Stimulated activated CD4-positive, alpha-beta T cell treated with anti-CD3 and anti-CD28 coated beads, TNF-alpha, amount 100 ng/mL, for 48 hours (primary cell): ENCODE measurements at places on chromosomes 3 and 15.

DNA sequence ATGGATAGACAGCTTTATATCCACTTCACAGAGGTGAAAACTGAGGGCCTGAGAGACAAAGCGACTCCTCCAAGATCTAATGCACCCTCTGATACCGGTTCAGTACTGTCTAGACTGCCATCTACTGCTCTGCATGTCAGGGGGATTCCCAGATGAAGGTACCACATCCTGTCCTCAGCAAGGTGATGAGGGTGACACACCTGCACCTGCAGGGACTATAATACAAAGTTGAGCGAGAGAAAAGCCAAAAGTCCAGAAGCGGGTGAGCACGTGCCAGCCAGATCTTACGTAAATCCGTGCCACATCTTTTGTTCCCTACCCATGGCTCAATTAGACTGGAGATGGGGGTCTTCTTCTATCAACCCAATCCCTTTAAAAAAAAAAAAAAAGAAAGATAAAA lies 32.4 kb upstream of the HES1 start:
- no peak for DNase-seq

DNA sequence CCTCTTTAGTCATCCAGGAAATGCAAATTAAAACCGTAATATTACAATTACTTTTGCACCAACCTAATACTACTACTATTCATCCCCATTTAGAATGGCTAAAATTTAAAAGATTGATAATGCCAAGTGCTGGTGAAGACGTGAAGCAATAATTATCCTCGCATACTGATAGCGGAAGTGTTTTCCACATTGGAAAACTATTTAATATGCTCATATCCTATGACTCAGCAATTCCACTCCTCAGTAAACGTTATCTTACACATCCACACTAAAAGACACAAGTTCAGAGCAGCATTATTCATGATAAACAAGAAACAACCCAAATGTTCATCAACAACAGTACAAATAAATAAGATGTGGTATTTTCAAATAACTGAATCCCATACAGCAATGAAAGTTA lies 70.6 kb downstream of the VPS13C start:
- no peak for DNase-seq

GRCh38 chr3:183527428-183528379 lies 27.8 kb downstream of the KLHL6 start:
- DNase-seq: no peak

- DNase-seq: no peak
These were observed 962 bp downstream of the NMNAT3 start for GRCh38 chr3:139676632-139677387.

GRCh38 chr3:58356054-58356453 lies 23.4 kb downstream of the PXK start:
- DNase-seq: no peak

GRCh38 chr3:189632242-189632641 lies 1.1 kb downstream of the TP63 start:
- no peak for DNase-seq

GRCh38 chr15:39564972-39565665 lies 15.8 kb upstream of the THBS1 start:
- DNase-seq: no peak

GRCh38 chr3:30170681-30171438 lies 435.5 kb upstream of the TGFBR2 start:
- DNase-seq: no peak

GRCh38 chr15:40337597-40337996 lies 3.1 kb downstream of the CCDC9B start:
- no peak for DNase-seq

GRCh38 chr3:161700998-161701397 lies 204.4 kb downstream of the OTOL1 start:
- no peak for DNase-seq

- DNase-seq: no peak
These were observed 48.0 kb upstream of the TSPAN3 start for GRCh38 chr15:77118882-77119321.

DNA sequence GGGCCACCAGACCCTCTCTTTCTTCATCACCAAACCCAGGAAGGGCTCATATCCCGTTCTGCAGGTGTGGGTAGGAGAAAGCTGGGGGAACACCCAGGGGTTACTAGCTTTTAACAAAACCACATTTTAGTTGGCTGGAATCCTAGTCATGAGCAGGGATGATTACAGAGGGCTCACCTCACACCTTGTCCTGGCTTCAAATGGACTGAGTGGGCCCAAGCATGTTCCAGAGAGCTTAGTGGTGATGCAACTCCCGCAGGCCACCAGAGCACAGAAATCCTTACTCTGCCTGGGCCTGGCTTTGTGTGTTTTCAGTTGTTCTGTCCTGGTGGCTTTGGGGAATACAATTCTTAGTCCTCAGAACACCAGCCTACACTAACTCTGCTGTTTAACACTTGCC lies 56.8 kb upstream of the RYK start:
- DNase-seq: no peak

DNA sequence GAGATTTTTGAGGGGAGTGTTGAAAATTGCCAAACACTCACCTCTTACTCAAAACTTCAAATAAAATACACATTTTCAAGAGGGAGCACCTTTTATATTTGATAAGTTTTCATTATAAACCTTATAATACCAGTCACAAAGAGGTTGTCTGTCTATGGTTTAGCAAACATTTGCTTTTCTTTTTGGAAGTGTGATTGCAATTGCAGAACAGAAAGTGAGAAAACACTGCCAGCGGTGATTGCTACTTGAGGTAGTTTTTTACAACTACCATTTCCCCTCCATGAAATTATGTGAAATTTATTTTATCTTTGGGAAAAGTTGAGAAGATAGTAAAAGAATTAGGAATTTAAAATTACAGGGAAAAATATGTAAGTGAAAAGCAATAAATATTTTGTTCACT lies 20.1 kb downstream of the DIPK2A start:
- DNase-seq: no peak

DNA sequence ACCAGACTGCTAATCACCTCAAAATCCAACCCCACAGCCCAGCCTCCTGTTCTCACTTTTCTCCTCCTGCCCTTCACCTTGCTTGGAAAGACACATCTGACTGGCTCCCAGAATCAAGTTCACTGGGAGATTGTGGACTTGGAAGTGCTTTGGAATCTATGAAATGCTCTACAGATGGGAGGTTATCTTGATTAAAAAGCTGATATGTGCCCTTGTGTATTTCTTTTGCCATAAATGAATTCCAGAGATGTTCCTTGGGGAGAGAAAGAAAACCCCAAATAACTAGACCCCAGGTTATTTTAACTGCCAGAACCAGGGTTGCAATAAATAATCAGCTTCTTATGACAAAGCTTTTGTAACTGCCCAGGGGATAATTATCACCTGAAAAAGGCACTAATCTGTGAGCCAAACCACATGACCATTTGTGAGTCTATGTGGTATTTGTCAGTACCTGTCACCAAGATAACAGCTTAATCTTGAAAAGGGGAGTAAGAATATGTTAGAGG lies 21.7 kb upstream of the ARHGEF3 start:
- no peak for DNase-seq

- DNase-seq: no peak
These were observed 218 bp upstream of the TRPC1 start for GRCh38 chr3:142723665-142723967.

- DNase-seq: no peak
These were observed 1.8 kb downstream of the MTFMT start for GRCh38 chr15:65027593-65027992.

- no peak for DNase-seq
These were observed 9.7 kb upstream of the ACKR4 start for GRCh38 chr3:132587401-132587800.

DNA sequence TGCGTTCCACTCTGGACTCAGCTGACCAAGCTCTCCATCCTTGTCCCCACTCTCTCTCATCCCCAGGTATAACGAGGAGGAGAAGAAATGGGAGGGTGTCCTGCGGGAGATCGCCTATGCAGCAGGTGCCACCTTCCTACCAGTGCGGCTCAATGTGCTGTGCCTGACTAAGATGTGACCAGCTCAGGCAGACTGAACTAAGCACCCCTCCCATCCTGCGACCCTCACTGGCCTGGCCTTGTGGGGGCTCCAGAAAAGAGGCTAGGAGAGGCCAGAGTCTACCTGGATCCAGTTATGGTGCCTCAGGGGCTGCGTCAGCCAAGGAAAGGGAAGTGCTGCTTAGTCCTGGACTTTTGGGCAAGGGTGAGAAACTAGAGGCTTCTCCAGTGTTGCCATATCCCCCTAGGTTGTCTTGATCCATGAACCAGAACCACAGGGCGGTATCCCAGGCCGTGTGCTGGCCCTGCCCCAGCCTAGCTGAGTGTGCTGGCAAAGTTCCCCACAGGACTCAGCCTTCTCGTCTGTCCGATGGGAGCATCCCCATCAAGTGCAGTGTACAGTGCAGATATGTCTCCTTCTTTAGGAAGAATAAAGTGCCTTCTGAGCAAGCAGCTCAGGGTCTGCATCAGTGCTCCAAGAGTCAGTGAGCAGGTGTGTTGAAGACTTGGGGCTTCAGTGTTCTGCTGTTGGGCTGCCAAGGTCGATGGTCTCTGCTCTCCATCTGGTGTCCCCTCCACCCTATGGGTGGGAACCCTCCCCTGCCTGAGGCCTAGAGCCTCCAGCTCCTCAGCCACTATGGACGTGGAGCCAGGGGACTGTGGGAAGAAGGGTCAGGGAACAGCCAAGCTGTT lies 6.7 kb downstream of the KLHL40 start:
- no peak for DNase-seq

DNA sequence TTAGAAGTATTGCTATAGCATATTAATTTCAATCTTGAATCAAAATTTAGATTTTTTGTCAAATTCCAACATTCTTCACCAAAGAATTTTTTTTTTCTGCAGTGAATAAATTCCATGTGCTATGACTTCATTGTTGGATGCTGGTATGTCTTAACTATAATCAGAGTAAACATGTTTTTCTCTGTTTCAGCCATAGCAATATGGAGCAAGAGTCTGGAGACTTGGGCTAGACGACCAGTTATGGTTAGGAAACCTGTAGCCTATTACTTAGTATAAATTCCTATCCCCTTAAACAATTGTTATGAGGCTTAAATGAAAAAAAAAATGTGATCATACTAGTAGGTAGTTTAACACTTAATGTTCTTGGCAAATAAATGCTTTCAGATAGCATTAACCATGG lies 431.9 kb upstream of the FRG2C start:
- no peak for DNase-seq

DNA sequence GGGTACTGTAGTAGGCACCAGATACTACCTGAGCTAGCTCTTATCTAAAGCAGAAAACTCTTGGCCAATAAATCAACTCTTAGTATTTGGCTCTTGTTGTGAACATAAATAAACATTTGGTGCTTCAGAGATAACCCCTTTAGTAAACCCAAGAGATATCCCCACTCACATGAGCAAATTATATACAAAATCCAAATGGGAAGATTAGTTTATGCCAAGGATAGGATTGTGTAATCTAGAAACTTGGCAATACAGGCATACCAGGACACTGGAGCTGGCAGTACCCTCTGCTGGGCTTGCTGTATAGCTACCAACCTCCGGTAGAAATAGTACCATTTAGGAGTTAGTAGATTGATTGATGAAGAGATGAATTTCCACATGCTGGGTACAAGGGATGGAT lies 127.0 kb downstream of the LIPC start:
- DNase-seq: no peak

DNA sequence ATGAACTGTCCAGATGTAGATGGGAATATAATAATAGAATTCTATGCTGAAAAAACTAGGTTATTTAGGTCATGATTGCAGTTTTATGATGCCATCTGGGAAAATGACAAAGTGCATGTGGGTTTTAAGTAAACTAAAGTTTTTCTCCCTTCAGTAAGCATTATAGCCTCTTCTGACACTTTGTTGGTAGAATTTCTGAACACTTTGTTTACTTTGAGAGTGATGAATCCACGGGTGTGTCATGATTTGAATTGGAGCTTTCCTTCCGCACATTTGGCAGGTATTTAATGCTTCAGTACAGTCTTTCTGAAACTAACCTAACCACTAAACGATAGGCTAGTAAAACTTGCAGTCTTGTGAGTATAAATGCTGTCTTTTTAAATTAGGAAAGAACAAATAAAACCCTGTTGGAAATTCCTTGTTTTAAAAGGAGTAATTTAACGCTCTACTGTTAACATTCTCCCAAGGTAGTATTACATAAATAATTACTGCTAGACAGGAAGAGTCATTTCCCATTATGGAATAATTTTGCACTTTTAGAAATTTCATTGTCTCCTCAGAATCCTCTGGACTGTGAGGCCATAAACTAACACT lies 7.0 kb downstream of the FILIP1L start:
- no peak for DNase-seq

- no peak for DNase-seq
These were observed 9.3 kb downstream of the HOMER2 start for GRCh38 chr15:82943176-82943575.
